ENCODE measurements at places on chromosomes 13 and 19.

DNA sequence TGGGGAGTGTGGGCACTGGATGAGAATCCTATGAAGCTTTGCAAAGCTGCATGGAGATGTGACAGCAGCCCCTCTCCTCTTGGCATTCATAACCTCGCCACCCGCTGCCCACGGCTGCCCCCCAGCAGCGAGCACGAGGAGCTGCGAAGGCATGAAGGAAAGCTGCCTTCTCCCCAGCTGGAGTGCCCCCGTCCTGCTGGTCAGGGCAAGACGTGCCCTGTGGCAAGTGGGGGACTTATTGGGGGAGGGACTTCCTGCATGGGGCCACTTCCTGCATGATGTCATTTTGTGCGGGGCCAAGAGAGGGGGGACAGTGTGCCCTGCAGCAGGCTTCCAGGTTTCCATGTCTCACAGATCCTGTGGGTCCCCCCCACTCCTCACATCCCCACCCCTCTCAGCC is 85.9 kb downstream of the TSHZ3 start:
- no peak for DNase-seq

- DNase-seq, result no peak
Observed at GRCh38 chr19:40608957-40609356, 7.8 kb downstream of the LTBP4 start.

- no peak for DNase-seq
Observed at GRCh38 chr13:26216042-26216441, 6.1 kb downstream of the RNF6 start.

GRCh38 chr13:73970421-73971055 is 163.7 kb downstream of the KLF12 start:
- no peak for DNase-seq

- DNase-seq, result no peak
Observed at GRCh38 chr13:29994911-29995595, 144.6 kb upstream of the UBL3 start.

- no peak for DNase-seq
Observed at GRCh38 chr13:26590951-26591350, 33.5 kb downstream of the WASF3 start.
